AG08396 (cell line): ENCODE measurements at places on chromosomes 4 and X.
A peak's percentile ranks its signal among the peaks of the same experiment; 100 is the strongest.

- no peak for DNase-seq
Measured at GRCh38 chrX:13934731-13935130, 95.0 kb downstream of the GEMIN8 start.

DNA sequence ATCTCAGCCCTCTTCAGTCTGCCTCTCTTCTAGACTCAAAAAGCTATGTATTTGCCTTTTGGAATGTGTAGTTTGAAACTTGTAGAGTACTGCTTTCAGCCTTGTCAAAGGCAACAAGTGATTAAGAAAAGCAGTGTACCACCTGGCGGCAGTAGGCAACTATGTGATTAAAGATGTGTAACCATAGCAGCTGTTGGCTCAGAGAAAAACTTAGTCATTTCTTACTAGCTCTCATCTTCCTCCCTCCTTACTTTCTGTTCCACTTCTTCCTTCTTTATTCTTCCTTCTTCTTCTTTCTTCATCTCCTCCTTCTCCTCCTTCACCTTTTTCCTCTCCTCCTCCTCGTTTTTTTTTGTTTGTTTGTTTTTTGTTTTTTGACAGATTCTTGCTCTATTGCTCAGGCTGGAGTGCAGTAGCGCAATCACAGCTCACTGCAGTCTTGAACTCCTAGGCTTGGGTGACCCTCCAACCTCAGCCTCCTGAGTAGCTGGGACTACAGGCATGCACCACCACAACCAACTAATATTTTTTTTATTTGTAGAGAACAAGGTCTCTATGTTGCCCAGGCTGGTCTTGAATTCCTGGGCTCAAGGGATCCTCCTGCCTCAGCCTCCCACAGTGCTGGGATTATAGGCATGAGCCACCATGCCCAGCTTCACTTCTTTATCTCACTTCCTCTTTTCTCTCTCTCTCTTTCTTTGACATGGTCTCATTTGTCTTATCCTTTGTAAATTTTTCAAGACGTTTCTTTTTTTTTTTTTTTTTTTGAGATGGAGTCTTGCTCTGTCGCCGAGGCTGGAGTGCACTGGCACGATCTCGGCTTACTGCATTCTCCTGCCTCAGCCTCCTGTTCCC, 32.6 kb downstream of the ABHD18 start:
- DNase-seq: peak; percentile 13

GRCh38 chr4:102730968-102731533, 29.7 kb downstream of the MANBA start:
- DNase-seq: no peak

GRCh38 chrX:153725039-153725831, 579 bp downstream of the ABCD1 start:
- DNase-seq: no peak

- DNase-seq: no peak
Measured at GRCh38 chr4:146567396-146567795, 45.7 kb upstream of the SLC10A7 start.

DNA sequence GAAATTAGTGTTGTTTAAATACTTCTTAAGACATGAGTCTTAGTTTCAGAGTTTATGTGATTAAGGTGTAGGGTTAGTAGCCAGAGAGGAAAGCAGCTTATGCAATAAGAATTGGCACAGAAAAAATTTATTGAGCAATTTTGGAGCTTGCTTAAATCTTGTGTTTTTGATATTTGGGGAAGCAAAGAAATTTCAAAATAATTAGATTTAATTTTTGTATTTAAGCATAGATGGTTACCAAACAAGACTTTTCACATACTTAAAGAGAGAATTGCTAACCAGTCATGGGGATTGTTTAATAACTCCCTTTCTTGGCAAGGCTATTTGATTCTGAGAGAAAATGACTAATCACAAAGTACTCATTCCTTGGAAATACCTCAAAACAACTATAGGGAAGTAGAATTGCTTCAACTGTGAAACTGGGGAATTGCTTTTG, 202.0 kb upstream of the GRID2 start:
- no peak for DNase-seq

DNA sequence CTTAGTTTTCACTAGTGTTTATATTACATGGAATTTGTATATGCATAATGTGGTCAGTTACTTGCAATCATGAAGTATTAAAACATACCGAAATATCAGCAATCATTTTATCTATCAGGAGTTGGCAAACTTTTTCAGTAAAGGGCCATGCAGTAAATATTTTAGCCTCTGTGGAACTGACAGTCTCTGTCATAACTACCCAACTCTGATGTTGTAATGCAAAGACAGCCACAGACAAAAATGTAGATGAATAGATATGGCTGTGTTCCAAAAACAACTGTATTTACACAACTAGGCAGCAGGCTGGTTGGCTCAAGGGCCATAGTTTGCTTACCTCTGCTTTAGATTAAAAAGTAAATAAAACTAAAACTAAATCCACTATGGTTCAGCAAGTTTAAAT, 200.2 kb downstream of the HS3ST1 start:
- no peak for DNase-seq

DNA sequence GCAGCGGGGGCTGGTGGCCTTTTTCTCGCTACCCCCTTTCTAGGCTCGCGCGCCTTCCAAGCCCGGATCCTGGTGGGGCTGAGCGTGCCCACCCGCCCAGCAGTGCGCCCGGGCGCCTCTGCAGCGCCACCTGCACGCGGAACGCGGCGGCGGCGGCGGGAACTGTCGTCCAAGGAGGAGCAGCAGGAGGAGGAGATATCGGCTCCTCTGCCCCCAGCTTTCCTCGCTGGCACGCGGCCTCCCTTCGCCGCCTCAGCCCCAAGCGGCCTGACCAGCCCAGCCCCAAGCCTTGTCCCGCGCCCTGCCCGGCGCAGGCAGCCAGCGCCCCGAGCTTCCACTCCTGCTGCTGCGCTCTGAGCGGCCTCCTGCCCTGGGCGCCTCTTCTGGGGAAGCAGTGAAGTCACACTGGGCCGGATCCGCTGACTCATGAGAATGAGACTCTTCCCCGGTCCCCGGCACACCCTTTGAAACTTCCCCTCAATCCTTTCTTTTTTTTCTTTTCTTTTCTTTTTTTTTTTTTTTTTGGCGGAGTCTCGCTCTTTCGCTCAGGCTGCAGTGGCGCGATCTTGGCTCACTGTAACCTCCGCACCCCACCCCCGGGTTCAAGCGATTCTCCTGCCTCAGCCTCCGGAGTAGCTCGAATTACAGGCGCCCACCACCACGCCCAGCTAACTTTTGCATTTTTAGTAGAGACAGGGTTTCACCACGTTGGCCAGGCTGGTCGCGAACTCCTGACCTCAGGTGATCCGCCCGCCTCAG, 10.6 kb upstream of the ELF4 start:
- peak; percentile 85 for DNase-seq

- no peak for DNase-seq
Measured at GRCh38 chr4:156635051-156635450, 336.5 kb downstream of the PDGFC start.

DNA sequence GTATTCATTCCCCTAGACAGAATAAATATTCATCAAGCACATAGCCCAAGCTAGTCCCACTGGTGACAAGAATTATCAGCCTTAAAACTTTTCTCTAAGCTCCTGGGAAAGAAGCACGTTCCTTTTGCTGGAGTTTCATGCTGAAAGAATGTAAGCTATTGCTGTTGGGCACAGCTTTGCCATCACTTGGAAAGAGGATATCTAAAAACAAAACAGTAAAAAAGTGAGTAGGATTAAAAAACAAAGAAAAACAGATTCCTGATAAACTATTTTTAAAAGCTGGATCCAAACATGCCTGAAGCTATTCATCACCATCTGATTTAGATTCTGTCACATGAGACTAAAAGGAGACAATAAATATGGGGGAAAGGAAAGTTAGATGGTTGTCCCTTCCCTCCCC, 176.8 kb downstream of the SCFD2 start:
- DNase-seq: peak; percentile 39

GRCh38 chrX:47097018-47097417, 18.8 kb downstream of the RGN start:
- DNase-seq: no peak

- DNase-seq: peak; percentile 66
Measured at GRCh38 chr4:118834960-118835569, 861 bp downstream of the SEC24D start.
